ENCODE measurements at places on chromosomes 3 and 15.

GRCh38 chr15:96262097-96262496, 68.4 kb upstream of the NR2F2 start:
- no peak for DNase-seq

- peak; percentile 61 for DNase-seq
These were observed 214.5 kb downstream of the RPLP1 start for GRCh38 chr15:69666921-69667811.

DNA sequence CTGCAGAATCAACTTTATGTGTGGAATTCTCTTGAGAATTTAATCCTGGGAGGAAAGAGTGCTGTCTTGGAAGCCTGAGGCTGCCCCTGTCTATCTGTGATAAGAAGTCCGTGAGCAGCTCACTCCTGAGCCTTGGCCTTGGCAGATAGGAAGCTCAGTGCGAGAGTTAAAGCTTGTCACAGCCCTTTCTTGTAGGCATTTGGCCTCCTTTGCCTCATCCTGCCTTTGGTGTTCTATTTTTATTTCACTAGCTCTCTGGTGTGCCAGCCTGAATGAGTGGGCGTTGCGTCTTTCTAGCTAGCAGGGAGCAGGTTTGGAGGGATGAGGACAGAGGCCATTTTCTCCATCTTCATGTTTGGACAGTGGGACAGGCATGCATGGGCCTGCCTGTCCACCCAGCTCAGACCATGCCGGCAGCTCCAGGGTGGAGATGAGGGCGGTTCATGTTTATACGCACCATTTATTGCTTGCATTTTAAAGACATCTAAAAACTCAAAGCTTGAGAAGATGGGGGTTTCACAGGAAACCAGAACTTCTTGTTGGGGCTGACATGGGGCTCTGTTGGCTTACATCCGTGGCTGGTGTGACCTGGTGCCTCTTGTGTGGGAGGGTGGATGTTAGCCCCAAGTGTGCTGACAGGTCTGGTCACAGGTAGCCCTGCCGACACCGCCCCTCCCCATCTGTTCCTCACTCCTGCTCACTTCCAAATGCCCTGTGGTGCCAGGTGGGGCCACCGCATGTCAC, 29.8 kb downstream of the IRAK2 start:
- DNase-seq, result peak; percentile 50

GRCh38 chr3:123028233-123028828, 768 bp upstream of the SEMA5B start:
- peak; percentile 80 for DNase-seq

GRCh38 chr15:69893086-69893485, 204.6 kb downstream of the TLE3 start:
- no peak for DNase-seq

GRCh38 chr3:176964661-176965060, 232.6 kb downstream of the TBL1XR1 start:
- DNase-seq, result no peak

DNA sequence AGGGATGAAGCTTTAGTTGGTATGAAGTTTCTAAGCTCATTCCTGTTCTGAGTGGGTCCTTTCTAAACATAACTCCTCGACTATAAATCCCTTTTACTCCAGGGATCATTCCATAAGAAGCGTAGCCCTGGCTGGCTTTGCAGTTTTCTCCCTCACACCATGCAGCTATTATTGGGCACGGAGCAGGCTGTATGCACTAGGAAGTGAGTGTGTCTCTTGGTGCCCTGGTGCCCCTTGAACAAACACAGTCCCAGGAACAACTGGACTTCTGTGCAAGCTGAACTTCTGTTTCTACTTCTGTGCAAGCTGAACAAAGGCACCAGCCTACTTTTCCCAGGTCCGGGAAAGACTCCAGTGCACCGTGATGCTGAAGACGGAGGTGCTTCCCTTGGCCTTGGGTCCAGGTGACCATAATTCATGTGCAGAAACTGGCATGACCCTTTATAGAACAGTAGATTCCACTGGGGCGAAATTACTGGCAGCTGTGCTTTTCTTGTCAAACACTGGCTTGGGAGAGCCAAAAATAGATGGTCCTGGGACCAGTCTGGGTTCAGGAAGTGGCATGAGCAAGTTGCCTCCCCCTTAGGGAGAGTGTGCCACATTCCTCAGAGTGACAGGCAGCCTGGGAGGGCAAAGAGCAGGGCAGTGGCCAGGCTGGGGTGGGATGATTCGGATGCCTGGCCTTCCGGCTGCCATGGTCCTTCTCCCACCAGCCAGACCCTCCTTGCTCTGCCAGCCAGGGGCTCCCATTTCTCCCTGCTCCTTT, 127.2 kb downstream of the SLCO3A1 start:
- DNase-seq, result no peak

- no peak for DNase-seq
These were observed 21.0 kb downstream of the RARB start for GRCh38 chr3:25448750-25449692.

DNA sequence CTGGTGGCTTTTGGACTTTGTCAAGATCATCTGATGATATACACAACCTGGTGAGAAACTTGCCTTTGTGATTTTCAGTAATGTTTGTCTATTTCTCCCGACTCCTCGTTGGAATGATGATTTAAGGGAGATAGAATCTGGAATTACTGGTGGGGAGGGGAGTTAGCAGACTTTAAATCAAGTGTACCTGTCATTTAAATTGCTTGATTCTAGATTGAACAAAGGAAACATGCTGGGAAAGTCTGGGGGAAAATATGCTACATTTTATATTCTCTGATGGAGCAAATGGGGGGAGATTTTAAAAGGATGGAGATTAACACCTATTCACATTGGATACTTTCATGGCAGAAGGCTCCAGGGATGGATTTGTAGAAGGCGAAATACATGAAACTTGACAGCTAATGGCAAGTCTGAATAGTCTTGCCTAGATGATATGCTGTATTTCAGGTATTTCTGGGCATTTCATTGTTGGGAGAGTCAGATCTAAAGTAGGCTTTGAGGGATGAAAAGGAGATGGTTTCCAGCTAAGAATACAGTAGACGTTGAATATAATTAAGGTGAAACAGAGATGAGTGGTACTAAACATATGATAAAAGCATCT, 189.1 kb upstream of the PDZRN3 start:
- no peak for DNase-seq

DNA sequence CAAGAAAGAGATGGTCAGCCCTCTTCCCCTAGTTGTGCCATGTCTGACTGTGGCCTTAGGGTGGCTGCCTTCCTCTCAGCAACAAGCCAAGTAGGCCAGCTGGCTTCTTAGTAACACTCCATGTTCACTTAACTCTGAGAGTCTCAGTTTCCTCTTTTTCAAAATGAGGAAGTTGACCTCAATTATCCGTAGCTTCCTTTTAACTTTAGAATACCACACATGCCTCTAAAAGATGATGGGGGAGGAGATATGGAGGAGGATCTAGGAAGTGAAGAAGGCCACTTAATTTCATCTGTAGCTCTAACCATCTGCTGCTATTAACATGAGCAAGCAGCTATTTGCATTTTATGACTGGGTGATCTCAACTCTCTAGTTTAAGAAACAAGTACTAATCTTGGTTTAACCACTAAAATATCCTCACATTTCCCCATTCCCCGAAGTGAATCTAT, 32.9 kb downstream of the CD200R1L start:
- DNase-seq, result peak; percentile 41

GRCh38 chr3:111862415-111862814, 3.4 kb downstream of the PHLDB2 start:
- no peak for DNase-seq

DNA sequence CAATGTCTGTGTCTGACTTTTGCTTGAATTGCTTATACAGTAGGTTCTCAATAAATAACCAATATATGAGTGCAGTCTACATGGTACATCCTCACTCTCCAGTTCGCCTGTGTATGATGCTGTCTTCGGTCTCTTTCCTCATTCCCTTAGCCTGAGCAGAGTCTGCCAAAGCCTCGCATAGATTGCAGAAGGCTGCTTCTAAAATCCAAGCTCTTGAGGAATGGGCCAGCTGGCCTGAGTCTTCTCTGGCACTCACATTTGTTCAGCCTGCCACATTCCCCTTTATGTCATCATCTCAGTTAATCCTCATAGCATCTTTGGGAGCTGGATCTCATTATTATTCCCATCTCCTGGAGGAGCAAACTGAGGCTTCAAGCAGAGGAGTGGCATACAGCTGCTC, 27.2 kb upstream of the ADAMTS7 start:
- no peak for DNase-seq

- no peak for DNase-seq
These were observed 89.6 kb upstream of the AADACL2 start for GRCh38 chr3:151644020-151644620.

GRCh38 chr3:45124352-45124751, 21.8 kb downstream of the CDCP1 start:
- no peak for DNase-seq

Data from GM20000 (cell line).